ENCODE measurements at places on chromosomes 13 and 19. TPM values are rescaled to one million over a fixed set of nuclear protein-coding genes. Genes with fewer than 3 reads are reported as not detected.

DNA sequence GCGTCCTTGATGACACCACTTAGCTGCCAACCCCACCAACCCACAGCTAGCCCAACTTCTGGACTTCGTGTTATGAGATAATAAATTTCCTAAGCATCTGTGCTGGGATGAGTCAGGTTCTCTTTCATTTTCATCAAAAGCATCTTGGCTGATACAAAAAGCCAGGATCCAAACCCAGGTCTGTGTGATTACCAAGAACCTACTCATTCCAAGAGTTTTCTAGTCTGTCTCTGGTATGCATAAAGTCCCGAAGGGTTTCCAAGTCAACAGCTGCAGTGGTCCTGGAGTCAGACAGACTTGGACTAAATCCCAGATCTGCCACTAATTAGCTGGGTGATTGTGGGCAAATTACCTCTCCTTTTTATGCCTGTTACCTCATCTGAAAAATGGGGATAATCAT lies 55.5 kb upstream of the SERP2 start:
- DNase-seq, result no peak

- no peak for DNase-seq
These were observed 9.4 kb downstream of the SAMD4B start for GRCh38 chr19:39351537-39352064.

The ZFP36 gene
- 44.0 TPM for total RNA-seq

- DNase-seq, result no peak
These were observed 2136.8 kb downstream of the PCDH9 start for GRCh38 chr13:65093357-65093756.

The FOSB gene
- total RNA-seq, result 0.35 TPM

DNA sequence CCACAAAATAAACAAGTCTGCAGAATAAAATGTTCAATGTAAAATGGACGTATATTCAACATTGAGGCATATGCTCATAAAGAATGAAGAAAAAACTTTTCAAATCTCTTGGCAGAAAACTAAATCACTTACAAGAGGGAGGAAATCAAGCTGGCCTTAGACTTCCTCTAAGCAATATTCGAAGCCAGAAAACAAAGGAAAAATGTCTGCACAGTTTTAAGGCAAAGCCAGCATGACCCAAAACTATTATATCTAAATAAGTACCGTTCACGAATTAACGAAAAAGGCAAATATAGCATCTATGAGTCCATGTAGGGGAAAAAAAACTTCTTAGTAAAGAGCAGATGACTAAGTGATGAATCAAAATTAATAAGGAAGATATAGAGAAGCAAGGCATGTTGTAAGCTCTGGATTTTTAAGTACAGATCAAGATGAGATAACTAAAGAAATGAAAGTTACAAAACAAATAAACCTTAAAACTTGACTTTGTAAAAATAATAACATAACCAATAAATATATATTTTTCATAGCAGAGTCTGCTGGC lies 101.3 kb downstream of the KCNRG start:
- no peak for DNase-seq

- DNase-seq, result no peak
These were observed 41.0 kb downstream of the HS6ST3 start for GRCh38 chr13:96130818-96131340.

GRCh38 chr13:109999659-110000533 lies 213.5 kb upstream of the IRS2 start:
- DNase-seq, result peak; percentile 62

DNA sequence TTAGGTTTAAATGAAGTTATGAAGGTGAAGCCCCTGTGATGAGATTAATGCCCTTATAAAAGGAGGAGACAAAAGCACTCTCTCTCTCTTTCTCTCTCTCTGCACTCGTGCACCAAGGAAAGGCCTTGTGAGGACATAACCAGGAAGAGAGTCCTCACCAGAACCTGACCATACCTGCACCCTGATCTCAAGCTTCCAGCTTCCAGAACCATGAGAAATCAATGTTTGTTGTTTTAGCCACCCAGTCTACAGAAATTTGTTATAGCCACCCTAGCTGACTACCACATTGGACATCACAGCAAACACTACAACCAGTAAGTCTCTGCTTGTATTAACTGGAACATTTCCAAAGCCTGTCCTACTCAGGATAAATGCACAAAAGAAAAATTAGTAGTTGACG lies 34.7 kb upstream of the WDFY2 start:
- DNase-seq, result no peak

GRCh38 chr19:13902993-13903555 lies 2.8 kb downstream of the BRME1 start:
- no peak for DNase-seq

The SOX21 gene
- total RNA-seq, result not detected

DNA sequence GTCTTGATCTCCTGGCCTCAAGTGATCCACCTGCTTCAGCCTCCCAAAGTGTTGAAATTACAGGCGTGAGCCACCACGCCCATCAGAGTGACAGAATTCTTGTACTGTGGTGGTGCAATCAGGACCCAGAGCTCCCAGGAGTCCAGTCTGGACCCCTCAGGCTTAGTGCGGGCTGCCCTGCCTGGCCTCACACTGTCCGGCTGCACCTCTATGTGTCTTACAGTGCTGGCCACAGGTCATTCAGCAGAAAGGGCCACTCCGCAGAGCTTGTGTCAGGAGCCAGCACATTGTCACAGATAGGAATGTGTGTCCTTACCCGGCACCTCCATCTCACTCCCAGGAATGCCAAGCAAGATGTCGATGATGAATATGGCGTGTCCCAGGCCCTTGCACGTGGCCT lies 49.2 kb downstream of the SMARCA4 start:
- no peak for DNase-seq

- DNase-seq, result no peak
These were observed 808.9 kb downstream of the DIAPH3 start for GRCh38 chr13:59354665-59355369.

The RXFP2 gene
- not detected for total RNA-seq

- peak; percentile 16 for DNase-seq
These were observed 54.6 kb downstream of the ARHGAP35 start for GRCh38 chr19:46915386-46915785.

The PPFIA3 gene
- 2.3 TPM for total RNA-seq

DNA sequence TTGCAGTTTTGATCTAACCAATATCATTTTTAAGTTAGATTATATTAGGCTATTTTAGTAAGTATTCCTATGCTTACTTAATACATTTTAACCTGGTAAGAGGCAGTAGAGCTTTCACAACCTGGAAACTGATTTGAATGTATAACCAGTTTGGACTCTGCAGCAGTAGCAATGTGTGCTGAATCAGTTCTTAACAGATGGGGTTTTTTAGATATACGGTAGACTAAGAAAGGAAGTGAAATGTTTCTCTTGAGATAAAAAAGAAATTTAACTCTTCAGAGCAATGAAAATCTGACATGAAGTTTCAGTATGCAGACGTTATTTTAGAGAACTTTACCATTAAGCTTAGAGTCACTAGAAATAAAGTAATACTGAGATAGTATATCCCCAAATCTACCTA lies 2.7 kb downstream of the NBEA start:
- DNase-seq, result no peak

The BRSK1 gene
- 0.55 TPM for total RNA-seq

DNA sequence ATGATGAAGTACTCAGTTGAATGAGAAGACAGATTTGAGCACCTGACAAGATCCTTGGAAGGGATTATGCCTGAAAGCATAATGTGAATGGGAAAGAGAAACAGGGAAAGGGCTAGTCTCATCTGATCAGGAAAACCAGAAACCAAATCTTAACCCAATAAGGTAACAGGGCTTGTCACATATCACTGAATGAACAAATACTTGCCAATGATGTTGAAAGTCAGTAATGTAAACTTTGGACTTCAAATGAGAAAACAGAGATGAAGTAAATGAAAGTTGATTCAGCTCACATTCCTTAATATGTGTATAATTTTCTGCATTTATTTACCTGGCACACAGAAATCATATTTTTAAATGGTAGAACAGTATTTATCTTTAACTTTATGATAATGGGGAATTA lies 480.0 kb downstream of the KCTD12 start:
- DNase-seq, result no peak

DNA sequence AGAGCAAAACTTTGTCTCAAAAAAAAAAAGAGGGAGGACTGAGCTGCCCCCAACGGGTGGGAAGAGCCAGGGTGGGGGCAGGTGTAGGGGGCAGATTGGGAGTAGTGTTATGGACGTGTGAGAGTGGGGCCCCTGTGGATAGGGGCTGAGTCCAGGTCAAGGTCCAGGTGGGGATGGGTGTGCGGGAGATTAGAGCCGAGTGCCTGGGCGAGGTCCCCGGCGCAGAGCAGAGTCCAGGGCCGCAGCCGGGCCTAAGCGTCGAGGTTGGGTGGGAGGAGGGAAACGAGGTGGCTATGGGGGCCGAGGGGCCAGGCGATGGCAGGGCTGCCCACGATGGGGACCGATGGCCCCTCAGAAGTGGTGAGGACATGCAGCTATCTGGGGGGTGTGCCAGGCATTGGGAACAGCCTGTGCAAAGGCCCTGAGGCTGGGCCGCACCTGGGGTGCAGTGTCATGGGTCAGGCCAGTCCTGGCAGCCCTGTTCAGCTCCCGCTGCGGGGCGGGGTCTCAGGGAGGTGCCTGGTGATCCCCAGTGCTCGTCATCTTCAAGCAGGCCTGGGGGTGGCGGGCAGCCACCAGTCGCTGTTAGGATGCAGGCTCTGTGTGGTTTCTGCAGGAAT lies 12.3 kb upstream of the MISP start:
- DNase-seq, result no peak

GRCh38 chr19:8334458-8335342 lies 8.4 kb downstream of the KANK3 start:
- DNase-seq, result no peak

DNA sequence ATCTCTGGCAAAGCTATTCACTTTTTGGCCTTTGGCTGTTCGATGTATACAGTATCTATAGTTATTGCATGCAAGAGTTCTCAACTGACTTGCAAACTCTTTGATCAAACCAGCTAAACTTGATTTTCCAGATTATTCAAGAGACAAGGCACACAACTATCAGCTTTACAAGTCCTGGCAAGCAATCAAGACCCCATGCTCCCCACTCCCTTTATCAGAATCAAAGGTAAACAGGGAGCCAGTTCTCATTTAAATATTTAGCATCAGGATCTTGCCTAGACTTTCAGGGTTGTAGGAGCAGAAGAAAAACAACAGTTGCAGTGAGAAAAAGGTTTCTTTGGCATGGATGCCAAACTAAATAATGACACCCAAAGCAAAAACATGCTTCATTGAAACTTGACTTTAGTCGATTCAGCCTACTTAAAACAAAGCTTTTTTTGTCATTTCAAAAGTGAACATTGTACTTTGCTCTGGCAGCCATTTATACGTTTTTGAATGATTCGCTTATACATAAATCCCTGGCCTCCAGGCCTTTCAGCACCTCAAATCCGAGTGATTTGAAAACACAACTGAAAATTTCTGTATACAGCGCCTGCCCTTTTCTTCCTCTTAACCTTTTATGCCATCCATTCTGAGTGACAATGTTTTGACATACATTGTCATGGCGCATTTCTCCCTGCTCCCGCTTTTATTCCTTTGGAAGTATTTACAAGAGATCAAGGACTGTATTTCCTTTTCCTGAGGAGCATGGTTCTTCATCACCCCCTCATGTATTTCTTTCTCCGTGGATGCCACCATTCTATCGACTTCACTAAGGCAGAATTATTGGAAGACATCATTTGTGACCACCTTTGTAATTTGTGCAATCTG lies 340.8 kb downstream of the KLF5 start:
- DNase-seq, result no peak

DNA sequence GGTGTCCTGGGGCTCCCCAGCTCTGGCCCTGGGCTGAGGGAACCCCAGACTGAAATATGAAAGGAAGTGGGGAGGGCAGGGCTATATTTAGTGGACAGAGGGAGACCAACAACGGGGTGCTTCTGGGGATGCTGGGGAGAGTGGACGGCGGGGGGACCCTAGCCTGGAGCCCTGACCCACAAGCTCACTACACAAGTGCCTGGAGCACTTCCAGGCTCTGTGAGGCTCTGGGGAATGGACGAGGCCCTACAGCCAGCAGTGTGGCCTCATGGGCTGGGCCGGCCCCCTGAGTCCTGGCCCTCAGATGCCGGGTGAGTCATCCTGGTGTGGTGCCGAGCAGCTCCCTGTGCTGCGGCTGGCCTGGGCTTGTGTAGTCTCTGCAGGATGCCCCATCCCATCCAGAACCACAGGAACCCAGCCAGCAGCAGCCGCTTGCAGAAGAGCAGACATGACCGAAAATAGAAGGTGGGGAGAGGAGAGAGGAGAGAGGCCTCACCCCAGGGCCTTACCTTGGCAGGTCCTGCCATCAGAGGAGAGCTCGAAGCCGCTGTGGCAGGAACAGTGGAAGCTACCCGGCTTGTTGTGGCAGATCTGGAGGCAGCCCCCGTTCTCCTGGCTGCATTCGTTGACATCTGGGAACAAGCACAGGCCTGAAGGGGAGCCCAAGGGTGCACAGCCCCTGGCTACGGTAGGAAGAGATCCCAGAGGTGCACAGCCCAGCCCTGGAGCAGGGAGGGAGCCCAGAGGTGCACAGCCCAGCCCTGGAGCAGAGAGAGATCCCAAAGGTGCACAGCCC lies 26.1 kb downstream of the GAS6 start:
- DNase-seq, result peak; percentile 89

DNA sequence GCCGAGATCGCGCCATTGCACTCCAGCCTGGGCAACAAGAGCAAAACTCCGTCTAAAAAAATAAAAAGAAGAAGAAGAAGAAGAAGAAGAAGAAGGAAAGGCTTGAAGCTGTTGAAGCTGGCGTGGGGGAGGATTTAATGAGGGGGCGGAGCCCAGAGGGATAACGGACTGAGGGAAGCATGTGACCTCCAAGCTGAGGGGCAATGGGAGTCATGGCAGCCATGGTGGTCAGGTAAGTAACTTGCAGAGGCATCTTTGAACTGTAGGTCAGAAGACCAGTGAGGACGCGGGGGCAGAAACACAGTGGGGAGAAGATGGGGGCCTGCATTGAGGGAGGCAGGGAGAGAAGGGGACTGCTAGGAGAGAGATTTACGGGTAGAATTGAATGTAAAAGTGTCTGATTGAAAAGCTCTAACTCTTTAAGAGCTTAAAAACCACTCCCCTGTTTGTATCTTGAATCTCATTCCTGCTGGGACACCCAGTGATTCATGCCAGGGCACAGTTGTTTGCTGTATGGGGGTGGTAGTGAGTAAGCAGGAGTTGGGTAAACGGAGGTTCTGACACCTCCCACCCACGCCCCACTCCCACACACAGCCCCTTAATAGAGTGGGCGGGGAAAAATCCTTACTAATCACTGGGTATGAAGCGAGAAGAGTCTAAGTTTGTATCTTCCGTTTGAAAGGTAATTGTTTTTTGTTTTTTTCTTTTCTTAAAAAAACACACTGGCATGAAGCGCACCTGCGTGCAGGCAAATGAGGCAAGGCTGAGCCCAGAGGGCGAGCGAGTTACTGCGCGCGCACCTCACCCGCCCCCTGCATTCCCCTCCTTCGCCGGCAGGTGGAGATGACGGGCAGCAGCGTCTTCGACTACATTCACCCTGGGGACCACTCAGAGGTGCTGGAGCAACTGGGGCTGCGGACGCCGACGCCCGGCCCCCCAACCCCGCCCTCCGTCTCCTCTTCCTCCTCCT lies 13.0 kb downstream of the TMEM160 start:
- peak; percentile 84 for DNase-seq

The PBX4 gene
- 0.18 TPM for total RNA-seq

All from left lobe of liver (tissue), 2 donors.